ENCODE measurements at places on chromosomes 2 and 18.

DNA sequence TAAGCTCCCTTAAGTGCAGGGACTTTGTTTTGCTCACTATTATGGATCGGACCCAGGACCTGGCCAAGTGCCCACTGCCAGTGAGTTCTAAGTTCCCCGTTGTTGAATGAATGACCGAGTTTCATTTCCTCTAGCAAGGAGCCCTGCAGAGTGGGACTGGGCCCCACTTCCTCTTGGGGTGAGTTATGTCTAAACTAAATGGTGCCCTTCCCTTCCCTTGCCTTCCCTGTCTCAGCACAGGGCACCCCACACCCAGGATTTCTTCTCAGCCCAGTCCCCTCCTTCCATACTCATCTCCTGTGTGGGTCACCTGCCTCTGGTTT is 195.3 kb upstream of the HS6ST1 start:
- no peak for DNase-seq

- no peak for DNase-seq
Observed at GRCh38 chr2:166127217-166128155, at the start of gene SCN1A. Gene SCN1A (minus strand): TSS chr2:166128020. CDS start chr2:166073621, 54,399 bp downstream.

DNA sequence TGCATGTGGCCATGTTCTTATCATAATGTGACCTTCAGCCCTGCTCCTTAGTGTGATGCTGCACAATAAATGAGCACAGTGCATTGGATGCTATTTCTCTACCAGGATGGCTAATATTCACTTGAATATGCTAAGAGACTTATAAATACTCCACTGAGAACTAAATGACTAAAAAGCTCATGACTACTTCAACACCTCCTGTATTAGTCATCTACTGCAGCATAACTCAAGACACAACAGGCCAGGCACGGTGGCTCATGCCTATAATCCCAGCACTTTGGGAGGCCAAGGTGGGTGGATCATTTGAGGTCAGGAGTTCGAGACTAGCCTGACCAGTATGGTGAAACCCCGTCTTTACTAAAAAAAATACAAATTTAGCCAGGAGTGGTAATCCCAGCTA is 213.4 kb downstream of the RND3 start:
- DNase-seq, result no peak

DNA sequence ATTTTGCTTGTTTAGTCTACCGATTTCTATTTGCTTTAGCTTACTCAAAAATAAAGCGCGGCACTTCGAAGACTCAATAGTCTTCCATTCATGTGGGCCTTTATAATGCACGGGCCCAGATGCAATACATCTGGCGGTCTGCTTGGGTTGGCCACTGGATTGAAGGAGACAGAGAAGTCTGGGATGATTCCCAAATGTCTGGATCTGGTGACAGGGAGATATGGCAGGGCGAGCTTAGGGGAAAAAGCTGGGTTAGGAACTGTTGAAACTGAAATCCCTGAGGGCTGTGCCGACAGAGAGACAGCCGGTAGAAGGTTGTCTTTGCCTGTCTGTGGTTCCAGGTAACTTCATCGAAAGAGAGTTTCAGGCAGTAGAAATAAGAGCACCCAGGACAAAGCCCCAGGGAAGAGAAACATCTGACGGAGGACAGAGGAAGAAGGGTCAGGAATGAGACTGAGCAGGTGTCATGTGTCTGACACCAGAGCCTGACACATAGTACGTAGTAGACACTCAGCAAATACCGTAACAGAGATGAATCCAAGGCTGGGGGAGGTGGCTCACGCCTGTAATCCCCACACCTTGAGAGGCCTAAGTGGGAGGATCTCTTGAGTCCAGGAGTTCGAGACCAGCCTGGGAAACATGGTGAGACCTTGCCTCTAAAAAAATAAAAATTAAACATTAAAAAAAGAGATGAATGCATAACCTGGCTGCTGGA is 13.6 kb downstream of the CLUL1 start:
- DNase-seq, result no peak

DNA sequence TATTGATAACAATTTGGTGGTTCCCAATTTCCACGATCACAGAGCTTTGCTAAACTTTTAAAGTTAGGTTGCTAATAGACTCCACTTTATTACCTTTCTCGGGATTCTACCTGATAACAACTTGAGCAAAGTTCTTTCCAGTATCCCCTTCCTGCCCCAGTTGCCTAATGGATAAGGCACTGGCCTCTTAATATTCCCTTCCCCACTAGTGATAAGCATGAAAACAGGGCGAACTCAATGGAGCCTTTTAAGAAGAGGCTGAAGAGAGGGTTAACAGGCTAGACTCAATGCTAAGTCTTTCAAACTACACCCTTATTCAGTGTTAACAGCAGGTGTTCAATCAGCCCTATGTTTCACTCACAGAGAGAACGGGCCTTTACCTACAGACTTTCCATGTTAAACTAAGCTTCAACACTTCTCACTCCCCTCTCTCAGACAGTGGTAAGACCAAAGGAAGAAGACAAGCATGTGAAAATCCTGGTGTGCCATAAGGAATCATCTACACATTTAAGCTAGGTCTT is 75.8 kb downstream of the ANKRD44 start:
- no peak for DNase-seq

All from activated naive CD4-positive, alpha-beta T cell treated with anti-CD3 and anti-CD28 coated beads, Interleukin-2, amount 50 U/mL, for 72 hours (primary cell).